ENCODE measurements at places on chromosomes 3 and 15.

DNA sequence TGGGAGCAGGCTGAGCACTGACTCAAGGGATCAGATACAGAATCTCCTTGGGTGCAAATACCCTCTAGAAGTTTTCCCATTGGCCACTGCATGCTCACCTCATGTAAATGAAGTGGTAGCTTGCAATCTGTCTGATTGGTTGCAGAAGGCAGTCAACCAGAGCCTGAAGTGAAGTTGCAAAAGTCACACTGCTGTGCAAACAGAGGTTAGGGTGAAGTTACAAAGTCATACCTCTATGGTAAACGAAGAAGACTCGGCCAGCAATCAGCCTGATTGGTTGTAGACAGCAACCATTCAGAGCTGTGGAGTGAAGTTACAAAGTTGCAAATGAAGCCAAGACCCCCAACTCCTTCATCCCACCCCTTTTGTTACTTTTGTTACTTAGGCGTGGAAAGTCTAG lies 27.1 kb downstream of the STARD9 start:
- DNase-seq: no peak

GRCh38 chr15:74312445-74313007 lies 54.9 kb downstream of the CYP11A1 start:
- peak; percentile 87 for DNase-seq

GRCh38 chr3:157073810-157074209 lies 86.1 kb downstream of the CCNL1 start:
- DNase-seq: no peak

GRCh38 chr15:69679623-69680228 lies 227.1 kb downstream of the RPLP1 start:
- DNase-seq: no peak

- no peak for DNase-seq
These were observed 45.3 kb upstream of the SLCO2A1 start for GRCh38 chr3:134074790-134075567.

GRCh38 chr15:91947293-91947679 lies 93.8 kb downstream of the SLCO3A1 start:
- DNase-seq: no peak

GRCh38 chr3:125207507-125207906 lies 5.0 kb downstream of the SLC12A8 start:
- no peak for DNase-seq

GRCh38 chr15:92460023-92460422 lies 66.3 kb downstream of the ST8SIA2 start:
- no peak for DNase-seq

- DNase-seq: no peak
These were observed 156.3 kb downstream of the HCN4 start for GRCh38 chr15:73212424-73212823.

DNA sequence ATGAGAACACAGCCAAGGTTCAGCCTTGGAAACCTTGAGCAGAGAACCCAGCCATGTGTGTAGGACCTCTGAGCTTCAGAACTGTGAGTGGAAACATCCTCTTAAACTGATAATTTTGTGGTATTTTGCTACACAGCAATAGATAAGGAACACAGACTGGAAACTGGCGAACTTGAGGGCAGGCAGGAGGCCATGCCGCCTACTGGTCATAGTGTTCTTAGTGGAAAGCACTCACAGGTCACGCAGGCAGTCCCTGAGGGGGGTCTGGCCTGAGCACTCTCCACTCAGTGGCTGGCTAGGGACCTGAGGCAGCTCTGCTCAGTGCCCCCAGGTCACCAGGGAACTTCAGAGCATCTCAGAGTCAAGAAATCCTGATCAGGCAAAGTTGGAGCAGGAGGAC lies 9.7 kb upstream of the XIRP1 start:
- DNase-seq: no peak

- no peak for DNase-seq
These were observed 23.3 kb downstream of the WWTR1 start for GRCh38 chr3:149634573-149634972.

- DNase-seq: no peak
These were observed 94.2 kb downstream of the LEKR1 start for GRCh38 chr3:156920399-156920798.

- DNase-seq: no peak
These were observed 253.7 kb upstream of the TGFBR2 start for GRCh38 chr3:30352410-30353318.

DNA sequence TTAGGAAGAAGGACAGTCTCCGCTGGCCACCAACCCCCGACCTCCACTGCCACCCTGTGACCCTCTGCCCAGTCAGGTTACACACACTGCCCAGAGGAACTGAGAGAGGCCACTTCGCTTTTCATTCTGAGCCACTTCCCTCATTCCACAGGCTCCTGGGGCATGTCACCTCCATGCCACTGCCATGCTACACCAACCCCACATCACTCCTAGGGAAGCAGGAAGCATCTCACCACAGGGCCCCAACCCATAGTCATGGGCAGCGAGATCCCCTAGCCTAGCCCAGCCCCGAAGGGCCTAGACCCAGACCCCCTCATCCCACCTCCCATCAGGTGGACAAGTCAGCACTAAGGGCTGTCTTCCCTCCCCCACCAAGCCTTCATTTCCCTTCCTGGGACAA lies 1.4 kb downstream of the PLCB2 start:
- DNase-seq: no peak

DNA sequence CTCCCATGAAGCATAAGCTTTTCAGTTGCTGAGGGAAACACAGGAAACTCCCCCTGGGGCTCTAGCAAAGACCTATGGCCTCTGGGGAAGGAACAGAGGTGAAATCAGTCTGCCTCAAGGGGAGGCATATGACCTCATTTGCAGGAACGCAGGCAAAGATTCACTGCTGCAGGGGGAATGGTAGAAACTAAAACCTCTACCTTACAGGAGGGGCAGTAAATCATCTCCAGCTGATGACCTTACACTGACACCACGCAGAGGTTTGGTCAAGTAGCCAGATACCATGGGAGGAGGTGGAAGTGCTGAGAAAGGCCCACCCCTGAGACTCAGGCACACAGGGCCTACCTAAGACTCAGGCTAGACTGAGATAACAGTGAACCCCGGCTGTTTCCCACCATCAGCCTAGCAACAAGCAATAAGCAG lies 81.1 kb downstream of the RAD18 start:
- DNase-seq: no peak

GRCh38 chr3:12440927-12441714 lies 43.2 kb upstream of the TSEN2 start:
- no peak for DNase-seq

Measured in NCI-H1105 (cell line).